Esophagus squamous epithelium (tissue), 5 donors: ENCODE measurements at places on chromosomes 5 and 9. TPM values are rescaled to one million over a fixed set of nuclear protein-coding genes. Genes with fewer than 3 reads are reported as not detected.

DNA sequence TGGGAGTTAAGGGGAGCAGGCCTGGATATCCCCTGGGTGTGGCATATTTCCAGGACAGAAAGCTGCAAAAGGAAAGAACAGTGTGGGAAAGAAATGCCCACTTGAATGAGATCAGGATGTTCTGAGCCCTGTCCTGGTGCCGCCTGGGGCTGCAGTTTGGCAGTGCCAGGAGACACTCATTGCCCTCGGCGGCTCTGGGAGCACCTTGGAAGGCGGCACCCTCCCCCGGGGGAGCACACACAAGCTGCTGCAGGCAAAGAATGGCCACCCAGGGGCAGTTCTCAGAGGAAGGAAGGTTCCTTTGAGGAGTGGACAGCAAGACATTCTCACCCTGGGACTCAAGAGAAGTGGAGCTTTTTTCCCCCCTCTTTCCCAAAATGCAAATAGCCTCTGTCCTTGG is 305.3 kb downstream of the NTRK2 start:
- no peak for DNase-seq
- H3K4me1 ChIP-seq = no peaks in the 10 kb centered on the region
- H3K4me3 ChIP-seq = no peak overlapping the region
- H3K27ac ChIP-seq = no peak overlapping the region

- DNase-seq = no peak
- peak overlapping the region; percentile 85 for H3K27ac ChIP-seq
- peak overlapping the region; percentile 42 for H3K4me3 ChIP-seq
- peaks cover 67% of the 10 kb centered on the region for H3K4me1 ChIP-seq
- H3K27me3 ChIP-seq = no peaks in the 10 kb centered on the region
- no peaks in the 10 kb centered on the region for H3K36me3 ChIP-seq
Measured at GRCh38 chr5:32713770-32714381, 2.8 kb downstream of the NPR3 start.

GRCh38 chr5:12870872-12871539 is 966.8 kb upstream of the CTNND2 start:
- DNase-seq = no peak
- no peaks in the 10 kb centered on the region for H3K36me3 ChIP-seq
- H3K4me1 ChIP-seq = no peaks in the 10 kb centered on the region

DNA sequence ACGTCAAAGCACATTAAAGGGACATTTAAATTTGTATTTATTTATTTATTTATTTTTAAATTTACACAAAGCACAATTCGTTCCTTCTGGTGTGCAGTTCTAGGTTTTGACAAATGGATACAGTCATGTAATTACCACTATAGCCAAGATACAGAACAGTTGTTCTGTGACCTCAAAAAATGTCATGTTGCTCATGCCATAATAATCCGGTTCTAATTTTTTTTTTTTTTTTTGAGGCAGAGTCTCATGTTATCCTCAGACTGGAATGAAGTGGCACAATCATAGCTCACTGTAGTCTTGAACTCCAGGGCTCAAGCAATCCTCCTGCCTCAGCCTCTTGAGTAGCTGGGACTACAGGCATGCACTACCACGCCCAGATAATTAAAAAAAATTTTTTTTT is 7.8 kb downstream of the IGFBPL1 start:
- DNase-seq = no peak
- no peak overlapping the region for H3K27ac ChIP-seq
- H3K4me3 ChIP-seq = no peak overlapping the region
- no peaks in the 10 kb centered on the region for H3K27me3 ChIP-seq

GRCh38 chr5:159386028-159386711 is 55.9 kb upstream of the IL12B start:
- H3K4me1 ChIP-seq = no peaks in the 10 kb centered on the region

DNA sequence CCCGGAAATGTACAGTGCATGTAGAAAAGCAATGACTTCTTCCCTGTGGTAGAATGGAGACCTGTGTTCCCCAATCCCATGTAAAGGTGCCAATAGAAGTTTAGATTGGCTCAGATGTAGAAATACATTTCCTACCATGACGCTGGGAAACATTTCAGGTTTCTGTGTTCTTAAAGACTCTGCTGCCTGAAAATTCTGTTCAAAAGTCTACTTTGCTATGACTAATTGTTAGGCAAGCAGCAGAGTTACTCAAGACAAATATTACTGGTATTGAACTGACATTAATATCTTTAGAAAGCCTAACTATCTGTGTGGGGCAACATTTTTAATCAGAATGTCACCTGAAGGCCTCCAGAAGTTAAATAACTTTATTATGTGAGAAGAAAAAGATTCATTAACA is 75.5 kb upstream of the ELL2 start:
- no peak overlapping the region for H3K4me3 ChIP-seq
- DNase-seq = no peak
- H3K4me1 ChIP-seq = peaks cover 26% of the 10 kb centered on the region
- H3K27me3 ChIP-seq = no peaks in the 10 kb centered on the region

DNA sequence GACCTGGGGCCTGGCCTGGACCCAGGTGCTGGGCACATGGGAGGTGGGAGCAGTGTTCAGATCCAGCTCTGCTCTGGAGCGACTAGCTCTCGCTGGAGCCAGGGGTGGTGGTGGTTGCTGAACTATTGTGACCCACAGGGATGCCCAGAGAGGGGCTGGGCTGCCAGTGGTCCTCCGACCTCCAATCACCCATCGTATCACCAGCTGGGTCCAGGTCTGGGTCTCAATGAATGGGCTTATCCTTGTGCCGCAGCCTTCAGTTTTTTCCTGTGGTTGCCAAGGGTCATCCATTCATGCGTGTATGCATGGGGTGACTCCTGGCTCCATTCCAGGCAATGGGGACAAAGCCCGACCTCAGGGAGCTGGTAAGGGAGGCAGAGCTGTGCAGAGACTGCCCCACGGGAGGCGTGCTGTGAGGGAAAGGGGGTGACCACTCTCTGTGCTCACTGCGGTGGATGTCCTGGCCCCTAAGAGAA is 68.6 kb upstream of the RNF130 start:
- no peaks in the 10 kb centered on the region for H3K36me3 ChIP-seq
- H3K27me3 ChIP-seq = no peaks in the 10 kb centered on the region
- H3K27ac ChIP-seq = no peak overlapping the region
- peaks cover 3% of the 10 kb centered on the region for H3K4me1 ChIP-seq

GRCh38 chr5:132479111-132479951 is 11.2 kb downstream of the IRF1 start:
- peaks cover 13% of the 10 kb centered on the region for H3K36me3 ChIP-seq
- no peak for DNase-seq
- no peaks in the 10 kb centered on the region for H3K27me3 ChIP-seq
- no peak overlapping the region for H3K4me3 ChIP-seq
- peak overlapping the region; percentile 19 for H3K27ac ChIP-seq
- peaks cover 8% of the 10 kb centered on the region for H3K4me1 ChIP-seq

DNA sequence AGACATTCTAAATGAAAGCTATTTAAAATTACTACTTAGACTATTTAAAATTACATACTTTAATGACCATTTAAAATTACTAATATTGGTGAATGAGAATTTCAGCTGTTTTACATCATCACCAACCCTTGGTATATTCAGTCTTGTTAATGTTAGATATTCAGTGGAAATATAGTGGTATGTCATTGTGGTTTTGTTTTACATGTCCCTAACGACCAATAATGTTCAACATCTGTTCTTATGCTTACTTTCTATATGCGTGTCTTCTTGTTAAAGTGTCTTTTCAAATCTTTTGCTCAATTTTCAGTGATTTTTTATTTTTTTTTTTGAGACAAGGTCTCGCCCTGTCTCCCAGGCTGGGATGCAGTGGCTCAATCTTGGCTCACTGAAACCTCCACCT is 279.3 kb upstream of the TARS1 start:
- H3K36me3 ChIP-seq = no peaks in the 10 kb centered on the region

GRCh38 chr9:14515571-14516198 is 177.5 kb downstream of the ZDHHC21 start:
- no peak overlapping the region for H3K4me3 ChIP-seq
- no peak for DNase-seq
- no peaks in the 10 kb centered on the region for H3K4me1 ChIP-seq

DNA sequence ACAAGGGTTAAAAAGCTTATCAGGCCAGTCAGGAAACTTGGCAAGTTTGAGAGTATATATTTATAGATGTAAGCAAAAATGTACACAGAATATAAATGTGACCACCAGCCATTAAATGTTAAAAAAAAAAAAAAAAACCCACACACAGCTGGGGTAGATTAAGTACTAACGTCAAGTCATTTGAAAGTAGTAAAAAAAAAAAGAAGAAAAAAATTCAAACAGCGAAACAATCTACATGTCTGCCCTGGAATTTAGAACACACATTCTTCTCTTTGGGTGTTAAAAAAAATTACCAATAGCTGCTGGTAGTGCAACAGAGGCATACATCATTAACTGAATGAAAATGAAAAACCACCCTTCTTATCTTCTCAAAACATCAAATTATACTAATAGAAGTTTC is 269.7 kb downstream of the MLLT3 start:
- H3K4me3 ChIP-seq = no peak overlapping the region
- no peaks in the 10 kb centered on the region for H3K36me3 ChIP-seq
- H3K27ac ChIP-seq = no peak overlapping the region
- no peaks in the 10 kb centered on the region for H3K27me3 ChIP-seq

DNA sequence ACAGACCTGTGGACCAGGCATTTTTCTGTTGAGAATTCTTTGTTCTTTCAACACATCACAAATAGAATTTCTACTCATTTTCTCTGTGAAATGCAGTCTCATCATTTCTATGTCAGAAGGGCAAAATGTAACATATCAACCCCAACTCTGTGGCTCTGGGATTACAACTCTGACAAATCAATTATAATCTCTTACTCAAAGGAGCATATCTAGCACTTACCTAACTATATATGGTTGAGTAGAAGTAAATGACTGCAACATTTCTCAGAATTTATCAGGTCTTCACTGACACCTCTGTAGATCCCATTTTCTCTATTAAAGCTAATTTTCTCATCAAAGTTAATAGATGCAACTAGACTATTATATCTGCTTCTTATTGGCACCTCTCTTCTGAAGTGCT is 64.8 kb downstream of the GABRG2 start:
- no peak overlapping the region for H3K27ac ChIP-seq
- H3K27me3 ChIP-seq = no peaks in the 10 kb centered on the region
- no peaks in the 10 kb centered on the region for H3K4me1 ChIP-seq
- no peak overlapping the region for H3K4me3 ChIP-seq

Gene FOXI1
- not detected for total RNA-seq

Gene IFNB1
- not detected for total RNA-seq

Gene AKNA
- total RNA-seq = 8.2 TPM

Gene S100Z
- 0.53 TPM for total RNA-seq
